Panc1 (cell line): ENCODE measurements at places on chromosomes 16 and 17. TPM values are rescaled to one million over a fixed set of nuclear protein-coding genes. Genes with fewer than 3 reads are reported as not detected.

CTNS gene
- total RNA-seq, result 20.4 TPM

NPIPA3 gene
- 3.7 TPM for total RNA-seq

- H3K4me1 ChIP-seq, result no peaks in the 10 kb centered on the region
- no peak overlapping the region for H3K27ac ChIP-seq
- H3K4me3 ChIP-seq, result no peak overlapping the region
- no peak for DNase-seq
Observed at GRCh38 chr16:17318238-17318637, 152.5 kb downstream of the XYLT1 start.

GRCh38 chr16:57502048-57502775 lies 15.9 kb upstream of the DOK4 start:
- H3K4me1 ChIP-seq, result no peaks in the 10 kb centered on the region
- no peaks in the 10 kb centered on the region for H3K36me3 ChIP-seq
- H3K4me3 ChIP-seq, result no peak overlapping the region
- no peak for DNase-seq
- H3K27me3 ChIP-seq, result no peaks in the 10 kb centered on the region
- H3K27ac ChIP-seq, result no peak overlapping the region

DNA sequence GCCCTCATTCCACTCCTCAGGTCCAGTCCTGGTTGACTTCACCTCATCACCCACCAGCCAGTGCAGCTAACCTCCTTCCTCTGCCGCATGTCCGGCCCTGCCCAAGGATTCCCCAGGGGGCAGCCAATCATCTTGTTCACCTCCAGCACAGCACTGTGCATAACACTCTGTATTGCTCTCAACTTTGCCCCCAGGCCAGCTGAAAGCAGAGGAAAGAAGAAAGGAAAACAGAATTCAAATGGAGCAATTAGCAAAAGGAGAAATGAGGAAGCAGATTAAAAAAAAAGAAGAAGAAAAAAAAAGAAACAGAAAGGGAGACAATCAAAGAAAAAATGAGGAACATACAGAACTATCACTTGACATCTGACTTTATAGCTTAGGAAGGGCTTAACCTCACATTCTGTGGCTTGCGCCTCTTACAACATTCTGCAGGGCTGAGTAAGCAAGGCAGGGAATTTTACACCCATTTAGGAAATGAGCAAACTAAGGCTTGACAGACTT lies 26.1 kb downstream of the GAS7 start:
- H3K4me3 ChIP-seq, result no peak overlapping the region
- no peaks in the 10 kb centered on the region for H3K4me1 ChIP-seq
- H3K27me3 ChIP-seq, result no peaks in the 10 kb centered on the region
- no peaks in the 10 kb centered on the region for H3K36me3 ChIP-seq

DNA sequence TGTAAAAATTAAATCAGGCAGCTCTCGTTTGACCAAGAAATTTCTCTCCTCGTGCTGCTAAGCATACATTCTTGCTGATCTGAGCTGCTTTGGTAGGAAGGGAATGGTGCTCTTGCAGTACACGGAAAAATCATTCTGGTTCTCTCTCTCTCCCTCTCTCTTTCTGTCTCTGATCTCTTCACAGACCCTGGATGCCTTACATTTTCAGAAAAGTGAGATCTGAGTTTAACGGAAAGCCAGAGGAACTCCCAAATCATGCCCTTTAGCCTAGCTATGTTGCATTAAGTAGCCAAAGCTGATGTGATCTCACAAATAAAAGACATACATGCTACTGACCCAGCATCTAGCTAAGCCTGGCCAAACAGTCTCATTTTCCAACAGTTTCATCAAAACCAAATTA lies 4.0 kb downstream of the CA10 start:
- H3K27ac ChIP-seq, result no peak overlapping the region
- no peak overlapping the region for H3K4me3 ChIP-seq
- H3K4me1 ChIP-seq, result no peaks in the 10 kb centered on the region

GRCh38 chr16:6977916-6978315 lies 354.7 kb upstream of the RBFOX1 start:
- no peaks in the 10 kb centered on the region for H3K36me3 ChIP-seq
- no peak overlapping the region for H3K4me3 ChIP-seq
- H3K27ac ChIP-seq, result no peak overlapping the region
